MCF 10A (cell line): ENCODE measurements at places on chromosomes 13 and 19. TPM values are rescaled to one million over a fixed set of nuclear protein-coding genes. Genes with fewer than 3 reads are reported as not detected.

Gene ZNF442
- total RNA-seq: 0.44 and 0.49 TPM in 2 replicates

Gene ATXN8OS
- total RNA-seq: not detected in 2 replicates

Gene FARP1
- 20.7 and 30.1 TPM in 2 replicates for total RNA-seq

Gene FGF22
- not detected in 2 replicates for total RNA-seq

DNA sequence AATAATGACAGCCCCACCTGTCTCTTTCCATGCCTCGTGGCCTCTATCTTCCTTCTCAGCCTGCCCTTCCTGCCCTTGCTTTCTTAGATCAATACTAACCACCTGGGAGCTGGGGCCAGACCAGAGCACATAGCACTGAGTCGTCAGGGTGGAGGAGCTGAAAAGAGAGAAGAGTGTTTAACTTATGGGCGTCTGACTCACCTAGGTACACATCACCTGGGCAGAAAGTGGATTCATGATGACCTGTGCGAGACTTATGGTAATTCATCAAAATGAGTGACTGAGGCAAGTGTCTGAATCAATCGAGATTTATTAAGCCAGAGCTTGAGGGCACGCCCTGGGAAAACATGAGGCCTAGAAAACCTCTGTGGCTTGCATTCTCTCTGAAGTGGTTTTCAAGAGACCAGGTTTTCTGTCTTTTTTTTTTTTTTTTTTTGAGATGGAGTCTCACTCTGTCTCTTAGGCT is 19.2 kb downstream of the CEACAM6 start:
- DNase-seq: peak; percentile 85

- no peak for DNase-seq
Measured at GRCh38 chr13:53041968-53042516, 13.4 kb downstream of the OLFM4 start.

DNA sequence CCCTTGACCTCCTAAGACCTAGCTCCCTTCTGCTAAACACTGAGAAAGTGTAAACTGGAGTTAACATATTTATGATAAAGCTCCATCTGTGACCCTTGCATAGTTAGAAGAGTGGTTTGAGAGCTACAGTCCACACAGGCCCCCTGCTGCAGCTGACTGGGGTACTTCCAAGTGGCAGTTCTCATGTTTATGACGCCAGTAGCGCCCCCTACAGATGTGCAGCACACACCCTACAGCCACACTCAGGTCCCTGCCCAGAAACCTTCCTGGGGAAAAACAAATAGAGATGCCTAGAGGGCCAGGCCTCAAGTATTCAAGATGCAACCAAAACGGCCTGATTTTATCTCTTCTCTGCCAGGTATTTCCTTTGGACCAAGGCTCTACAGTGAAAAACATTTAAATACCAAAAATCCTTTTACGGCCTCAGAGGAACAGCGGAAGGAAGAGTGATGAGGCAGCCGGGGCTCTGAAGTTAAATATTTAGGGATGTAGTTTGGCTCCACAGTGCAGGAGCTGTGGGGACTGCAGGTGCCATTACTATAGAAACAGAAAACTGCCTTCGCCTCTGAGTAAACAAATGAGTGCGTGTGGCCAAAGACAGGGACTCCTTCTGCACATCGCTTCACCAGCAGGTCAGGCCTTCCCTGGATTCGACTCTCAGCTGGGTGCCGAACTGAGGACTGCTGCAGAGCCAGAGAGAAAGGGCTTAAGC is 553.1 kb downstream of the EFNB2 start:
- DNase-seq: no peak

GRCh38 chr13:32297206-32297605 is 18.0 kb downstream of the ZAR1L start:
- no peak for DNase-seq

DNA sequence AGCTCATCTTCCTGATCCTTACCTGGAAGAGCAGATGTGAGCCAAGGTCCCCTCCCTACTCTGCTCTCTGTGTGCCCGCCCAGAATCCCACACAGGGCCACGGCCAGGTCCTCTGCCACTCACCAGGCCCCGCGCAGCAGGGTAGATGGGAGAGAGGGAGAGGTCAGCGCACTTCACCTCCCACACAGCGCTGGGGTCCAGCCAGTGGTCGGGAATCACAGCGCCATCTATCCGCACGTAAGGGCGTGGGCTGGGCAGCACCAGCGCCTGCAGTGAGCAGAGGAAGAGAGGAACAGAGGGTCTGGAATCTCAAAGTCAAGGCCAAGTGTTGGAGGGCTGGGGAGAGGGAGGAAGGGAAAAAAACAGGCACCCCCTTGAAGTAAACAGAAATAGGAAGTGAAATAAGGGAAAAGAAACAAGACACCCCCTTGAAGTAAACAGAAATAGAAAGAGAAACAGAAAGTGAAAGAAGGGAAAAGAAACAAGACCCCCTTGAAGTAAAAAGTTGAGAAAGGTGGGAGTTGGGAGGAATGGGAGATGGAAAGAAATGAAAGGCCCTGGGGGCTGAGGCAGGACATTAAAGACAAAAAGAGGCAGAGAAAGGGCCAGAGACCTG is 7.0 kb upstream of the PLA2G4C start:
- no peak for DNase-seq
